Renal pelvis (tissue), 12 donors: ENCODE measurements at places on chromosomes 11 and 22.

DNA sequence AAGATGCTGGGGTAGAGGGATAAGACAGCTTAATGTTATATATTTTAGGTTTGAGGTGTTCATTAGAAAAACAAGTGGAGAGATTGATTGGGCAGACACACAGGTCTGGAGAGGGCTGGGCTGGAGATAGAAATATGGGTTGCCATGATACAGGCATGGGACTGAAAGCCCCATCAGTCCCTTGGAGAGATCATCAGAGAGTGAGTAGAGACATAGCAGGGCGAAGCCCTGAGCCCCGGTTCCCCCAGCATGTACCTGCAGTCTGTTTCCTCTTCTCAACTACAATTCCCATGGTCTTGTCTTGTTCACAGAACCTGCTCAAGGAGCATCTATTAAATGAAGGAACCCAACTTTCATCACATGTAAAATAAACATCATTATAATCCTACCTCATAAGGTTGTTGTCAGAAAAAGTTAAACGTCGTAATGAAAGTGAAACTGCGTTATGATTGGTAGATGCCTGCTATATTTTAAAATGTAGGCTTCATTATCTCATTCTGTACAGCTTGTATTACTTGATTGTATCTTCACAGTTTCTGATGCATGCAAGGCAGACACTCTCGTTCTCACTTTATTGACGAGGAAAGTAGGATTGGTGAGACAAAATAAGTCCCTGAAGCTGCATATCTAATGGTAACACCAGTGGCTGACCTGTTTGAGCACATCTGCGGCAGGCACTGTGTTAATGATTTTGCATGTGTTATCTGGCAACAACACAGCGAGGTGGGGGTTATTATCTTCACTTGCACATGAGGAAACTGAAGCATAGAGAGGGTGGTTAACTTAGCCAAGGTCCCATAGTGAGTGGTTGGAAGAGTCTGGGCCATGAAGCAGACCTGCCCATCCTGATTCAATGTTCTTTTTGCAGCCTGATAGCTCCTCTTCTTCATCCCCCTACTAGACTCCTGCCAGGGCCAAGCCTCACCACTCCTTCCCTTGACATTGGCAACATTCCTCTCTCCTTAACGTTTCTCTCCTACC lies 63.5 kb downstream of the ENDOD1 start:
- DNase-seq = no peak

- no peak for DNase-seq
Measured at GRCh38 chr11:112163875-112164685, at the start of gene IL18. IL18 (minus strand) TSS chr11:112164094; CDS start chr11:112155053, 9,041 bp downstream.

GRCh38 chr11:15828215-15828853 lies 528.0 kb downstream of the SOX6 start:
- DNase-seq = no peak

GRCh38 chr11:64665411-64665821 lies 57.6 kb downstream of the NRXN2 start:
- DNase-seq = no peak

DNA sequence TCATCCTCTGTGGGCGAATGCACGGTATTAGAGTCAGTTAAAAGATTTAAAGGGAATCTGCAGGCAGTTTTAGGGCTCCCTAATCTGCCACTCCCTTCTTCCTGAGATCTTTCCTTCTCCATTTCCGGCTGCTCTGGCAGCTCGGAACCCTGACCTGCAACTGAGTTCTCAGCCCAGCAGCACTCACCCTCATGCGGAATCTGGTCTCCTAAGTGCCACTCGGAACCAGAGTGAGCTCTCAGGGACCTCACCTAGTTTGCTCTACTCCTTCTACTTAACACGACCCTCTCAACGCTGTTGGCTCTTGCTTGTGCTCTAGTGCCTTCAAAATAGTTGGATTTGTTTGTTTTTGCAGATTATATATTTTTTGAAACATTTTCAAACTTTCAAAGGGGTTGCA lies 19.3 kb upstream of the IL10RA start:
- no peak for DNase-seq

GRCh38 chr11:12282676-12283075 lies 94.7 kb upstream of the PARVA start:
- DNase-seq = no peak

GRCh38 chr22:47073075-47073474 lies 310.6 kb downstream of the TBC1D22A start:
- no peak for DNase-seq

GRCh38 chr11:76770642-76771445 lies 12.3 kb upstream of the TSKU start:
- DNase-seq = no peak

DNA sequence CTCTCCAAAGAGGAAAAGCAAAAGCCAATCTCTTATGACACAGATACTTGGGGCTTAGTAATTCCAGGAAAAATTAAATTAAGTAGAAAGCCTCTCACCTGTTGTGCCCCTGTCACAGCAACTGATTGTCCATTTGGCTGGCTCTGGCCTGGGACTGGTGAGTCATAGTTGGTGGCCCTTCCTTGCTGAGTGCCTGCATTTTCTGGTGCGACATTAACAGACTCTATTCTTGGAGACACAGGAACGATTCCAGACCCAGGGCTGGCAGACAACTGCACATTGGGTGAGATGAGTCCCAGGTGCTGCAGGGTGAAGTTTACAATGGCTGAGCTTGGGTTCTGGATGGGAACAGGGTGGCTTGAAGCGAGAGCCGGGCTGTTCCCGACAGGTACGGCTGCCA lies 15.6 kb downstream of the E2F8 start:
- no peak for DNase-seq

GRCh38 chr11:130390071-130390758 lies 38.2 kb downstream of the ADAMTS8 start:
- DNase-seq = peak; percentile 61

GRCh38 chr11:10604340-10604748 lies 35.9 kb upstream of the LYVE1 start:
- DNase-seq = no peak

DNA sequence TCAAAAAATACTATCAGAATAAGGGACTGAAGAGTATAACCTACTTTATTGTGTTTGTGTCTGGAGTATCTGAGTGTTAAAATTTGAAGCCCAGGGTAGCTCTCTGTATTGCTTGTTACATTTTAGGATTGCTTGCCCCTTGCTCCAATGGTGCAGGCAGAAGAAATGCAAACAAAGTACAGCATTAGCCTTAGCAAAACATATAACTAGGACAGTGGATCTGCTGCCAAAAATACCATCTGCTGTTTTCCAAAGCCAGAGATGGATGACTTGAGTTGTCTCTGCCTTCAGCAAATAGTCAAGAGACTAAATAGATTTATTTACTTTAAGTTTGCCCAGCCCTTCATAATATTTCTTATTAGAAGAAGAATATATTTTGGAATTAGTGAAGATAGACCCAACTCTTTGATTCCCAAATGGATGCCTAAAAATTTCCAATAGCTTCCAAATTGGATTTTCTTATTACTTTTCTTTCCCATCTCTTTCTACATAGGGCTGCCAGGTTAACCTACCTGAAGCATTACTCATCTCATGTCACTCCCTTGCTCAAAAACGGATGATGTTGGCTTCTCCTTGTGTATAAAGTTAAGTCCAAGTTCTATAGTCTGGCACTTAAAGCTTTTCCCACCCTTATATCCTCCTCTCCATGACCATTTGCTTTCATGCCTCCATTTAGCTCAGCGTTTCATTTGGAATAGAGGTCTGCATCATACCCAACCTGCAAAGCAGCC lies 66.3 kb downstream of the LDLRAD3 start:
- DNase-seq = no peak

- no peak for DNase-seq
Measured at GRCh38 chr22:42296883-42297282, 26.4 kb upstream of the TCF20 start.

- DNase-seq = no peak
Measured at GRCh38 chr11:77144196-77144856, 16.3 kb downstream of the MYO7A start.

DNA sequence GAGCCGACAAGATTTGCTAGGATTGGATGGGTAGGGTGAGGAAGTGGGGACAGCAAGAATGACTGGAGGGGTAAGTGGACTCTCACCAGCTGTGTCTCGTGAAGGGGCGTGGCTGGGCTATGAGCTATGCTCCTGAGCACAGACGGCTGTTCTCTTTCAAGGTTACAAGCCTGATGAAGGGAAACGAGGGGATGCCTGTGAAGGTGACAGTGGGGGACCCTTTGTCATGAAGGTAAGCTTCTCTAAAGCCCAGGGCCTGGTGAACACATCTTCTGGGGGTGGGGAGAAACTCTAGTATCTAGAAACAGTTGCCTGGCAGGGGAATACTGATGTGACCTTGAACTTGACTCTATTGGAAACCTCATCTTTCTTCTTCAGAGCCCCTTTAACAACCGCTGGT lies 19.9 kb downstream of the F2 start:
- no peak for DNase-seq

DNA sequence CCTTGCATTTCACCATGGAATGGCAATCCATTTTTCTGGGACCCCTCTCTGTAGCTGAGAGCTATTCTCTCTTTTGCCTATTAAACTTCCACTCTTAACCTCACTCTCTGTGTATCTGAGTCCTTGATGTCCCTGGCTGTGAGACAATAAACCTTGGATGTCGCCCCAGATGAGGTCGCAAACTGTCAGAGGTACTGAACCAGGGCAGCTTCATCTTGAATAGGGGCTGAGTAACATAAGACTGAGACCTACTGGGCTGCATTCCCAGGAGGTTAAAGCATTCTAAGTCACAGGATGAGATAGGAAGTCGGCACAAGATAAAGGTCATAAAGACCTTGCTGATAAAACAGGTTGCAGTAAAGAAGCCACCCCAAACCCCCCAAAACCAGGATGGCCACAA lies 68.0 kb downstream of the RSF1 start:
- DNase-seq = peak; percentile 11

DNA sequence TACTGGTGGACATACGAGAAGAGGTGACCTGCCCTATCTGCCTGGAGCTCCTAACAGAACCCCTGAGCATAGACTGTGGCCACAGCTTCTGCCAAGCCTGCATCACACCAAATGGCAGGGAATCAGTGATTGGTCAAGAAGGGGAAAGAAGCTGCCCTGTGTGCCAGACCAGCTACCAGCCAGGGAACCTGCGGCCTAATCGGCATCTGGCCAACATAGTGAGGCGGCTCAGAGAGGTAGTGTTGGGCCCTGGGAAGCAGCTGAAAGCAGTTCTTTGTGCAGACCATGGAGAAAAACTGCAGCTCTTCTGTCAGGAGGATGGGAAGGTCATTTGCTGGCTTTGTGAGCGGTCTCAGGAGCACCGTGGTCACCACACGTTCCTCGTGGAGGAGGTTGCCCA lies 6.9 kb downstream of the TRIM6 start:
- no peak for DNase-seq

DNA sequence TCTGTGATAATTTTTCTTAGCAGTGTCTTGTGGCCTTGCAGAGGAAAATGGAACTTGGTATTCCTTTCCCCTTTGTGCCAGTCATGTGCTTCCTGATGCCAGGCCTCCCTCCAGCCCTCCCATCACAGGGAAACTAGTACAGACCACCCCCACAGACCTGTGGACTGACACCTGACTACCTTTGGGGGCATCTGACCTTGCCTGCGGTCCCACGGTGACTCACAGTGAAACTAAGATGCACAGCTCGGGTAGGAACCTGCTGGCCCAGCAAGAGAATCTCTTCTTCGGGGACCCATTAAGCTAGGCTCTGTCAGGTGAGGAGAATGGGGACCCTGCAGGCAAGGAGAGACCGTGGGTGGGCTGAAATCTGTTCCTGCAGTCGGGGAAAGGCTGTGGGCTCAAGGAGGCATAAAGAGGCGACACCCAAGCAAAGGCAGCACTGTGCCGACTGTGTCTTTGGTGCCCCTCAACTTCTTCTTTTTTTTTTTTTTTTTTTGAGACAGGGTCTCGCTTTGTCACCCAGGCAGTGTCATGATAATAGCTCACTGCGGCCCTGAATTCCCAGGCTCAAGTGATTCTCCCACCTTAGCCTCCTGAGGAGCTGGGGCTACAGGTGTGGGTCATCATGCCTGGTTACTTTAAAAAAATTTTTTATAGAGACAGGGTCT lies 20.8 kb upstream of the PEX26 start:
- no peak for DNase-seq

GRCh38 chr11:62981743-62982142 lies 3.0 kb downstream of the SLC22A6 start:
- DNase-seq = no peak

DNA sequence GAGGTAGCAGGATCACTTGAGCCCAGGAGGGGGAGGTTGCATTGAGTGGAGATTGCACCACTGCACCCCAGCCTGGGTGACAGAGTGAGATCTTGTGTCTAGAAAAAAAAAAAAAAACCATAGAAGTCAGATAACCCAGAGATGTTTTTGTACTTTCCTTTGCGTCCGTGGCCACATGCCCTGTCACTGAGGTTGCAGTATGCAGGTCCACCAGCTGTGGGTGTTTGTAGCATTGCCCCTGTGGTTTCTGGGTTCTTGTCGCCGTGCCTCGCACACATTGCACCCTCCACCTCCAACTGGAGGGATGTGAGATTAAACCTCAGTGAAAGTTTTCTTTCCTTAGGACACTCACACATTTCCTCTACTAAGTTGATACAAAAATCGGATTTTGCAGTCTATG lies 70.3 kb downstream of the TNRC6B start:
- no peak for DNase-seq

GRCh38 chr11:15871904-15872626 lies 484.3 kb downstream of the SOX6 start:
- no peak for DNase-seq

- DNase-seq = no peak
Measured at GRCh38 chr11:114358716-114359115, 41.6 kb downstream of the C11orf71 start.

DNA sequence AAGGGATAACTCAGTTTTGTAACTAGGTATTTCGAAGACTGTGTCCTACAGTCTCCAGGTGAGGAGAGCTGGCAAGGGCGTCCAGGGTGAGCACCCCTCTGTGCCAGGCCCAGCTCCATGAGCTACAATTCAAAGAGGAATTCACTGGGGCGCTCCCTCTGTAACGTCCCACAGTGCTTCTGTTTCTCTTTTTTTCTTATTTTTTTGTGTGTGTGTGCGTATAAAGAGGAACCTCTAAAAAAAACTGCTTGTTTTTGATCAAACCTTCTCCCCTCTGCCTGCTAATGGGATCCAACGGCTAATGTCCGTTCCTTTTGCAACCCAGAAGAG lies 17.1 kb downstream of the ASCC2 start:
- no peak for DNase-seq

DNA sequence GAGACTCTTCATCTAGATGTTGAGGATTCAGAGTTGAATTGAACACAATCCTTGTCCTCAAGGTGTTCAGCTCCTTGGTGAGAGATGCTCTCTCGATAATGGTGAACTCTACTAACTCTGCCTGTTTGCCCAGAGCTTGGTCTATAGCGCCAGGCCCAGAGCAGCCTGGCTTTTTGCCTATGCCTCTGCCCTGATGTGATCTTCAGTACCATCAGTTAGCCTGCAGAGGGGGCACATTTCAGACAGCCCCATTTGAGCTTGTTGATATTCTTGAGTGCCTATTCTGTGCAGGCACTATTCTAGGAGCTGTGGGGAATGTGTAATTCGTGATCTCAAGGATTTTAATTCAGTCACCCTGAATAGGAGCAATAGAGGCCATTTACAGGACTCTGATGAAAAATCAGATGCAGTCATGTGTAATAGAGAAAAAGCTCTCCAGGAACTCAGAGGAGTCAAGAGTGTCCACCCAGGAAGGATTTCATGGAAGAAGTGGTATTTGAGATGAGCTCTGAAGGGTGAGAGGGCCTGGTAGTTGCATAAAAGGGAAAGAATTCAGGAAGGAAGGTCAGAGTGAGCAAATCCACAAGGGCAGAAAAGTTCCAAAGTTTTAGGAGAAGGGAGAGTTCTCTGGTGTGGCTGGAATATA lies 19.3 kb downstream of the GTPBP1 start:
- no peak for DNase-seq

- no peak for DNase-seq
Measured at GRCh38 chr11:69298267-69299022, 4.5 kb downstream of the MYEOV start.

- DNase-seq = no peak
Measured at GRCh38 chr11:74871037-74871436, 77.9 kb downstream of the XRRA1 start.
